Activated T-helper 9 cell treated with anti-CD3 and anti-CD28 coated beads, Interleukin-2, amount 50 U/mL, for 16 hours (primary cell): ENCODE measurements at places on chromosomes 7 and 10.

- no peak for DNase-seq
Measured at GRCh38 chr7:18798088-18798906, 302.7 kb downstream of the HDAC9 start.

DNA sequence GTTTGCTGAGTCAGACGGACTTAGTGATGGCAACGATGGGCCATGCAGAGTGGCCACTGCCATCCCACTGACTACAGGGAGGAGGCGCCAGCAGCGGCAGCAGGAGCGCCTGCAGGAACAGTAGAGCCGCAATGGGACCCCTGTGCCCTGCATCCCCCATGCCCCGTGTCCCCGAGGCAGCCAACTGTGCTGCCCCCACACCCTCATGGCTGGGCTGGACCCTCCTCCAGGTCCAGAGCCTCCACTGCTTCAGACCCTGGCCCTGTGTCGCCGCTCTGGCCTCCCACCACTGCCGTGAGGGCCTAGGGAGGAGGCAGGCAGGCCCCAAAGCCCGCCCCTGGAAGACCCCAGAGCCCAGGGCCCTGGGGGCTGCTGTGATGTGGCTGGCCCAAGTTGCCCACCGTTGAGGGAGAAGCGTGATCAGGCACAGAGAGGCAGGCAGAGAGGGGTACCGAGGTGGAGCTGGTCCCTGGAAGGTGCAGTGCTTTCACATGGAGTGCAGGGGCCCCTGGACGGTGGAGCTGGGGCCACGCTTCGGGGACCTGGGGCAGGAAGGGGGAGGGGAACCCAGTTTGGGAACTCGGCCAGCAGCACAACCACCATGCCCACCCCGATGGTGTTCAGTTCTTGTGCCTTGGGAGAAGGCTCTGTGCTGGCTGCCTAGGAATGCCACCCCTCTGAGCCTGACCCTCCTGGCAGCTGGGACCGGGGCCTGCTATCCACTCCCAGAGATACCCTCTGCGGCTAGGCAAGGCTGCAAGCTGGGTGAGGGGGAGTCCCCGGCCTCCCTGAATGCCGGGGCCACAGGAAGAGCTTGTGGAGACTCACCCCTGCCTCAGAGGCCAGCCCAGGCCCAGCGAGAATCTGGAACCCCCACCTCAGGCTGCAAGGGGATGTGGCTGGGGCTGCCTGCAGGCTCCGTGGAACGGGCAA is 32.6 kb downstream of the DKK1 start:
- no peak for DNase-seq

GRCh38 chr10:131195558-131196159 is 115.9 kb downstream of the TCERG1L start:
- no peak for DNase-seq

GRCh38 chr10:115441907-115442545 is 348.9 kb downstream of the ATRNL1 start:
- DNase-seq, result no peak

GRCh38 chr10:69801094-69801433 is 642 bp upstream of the COL13A1 start:
- no peak for DNase-seq

- DNase-seq, result no peak
Measured at GRCh38 chr10:600876-601659, 88.4 kb downstream of the DIP2C start.

DNA sequence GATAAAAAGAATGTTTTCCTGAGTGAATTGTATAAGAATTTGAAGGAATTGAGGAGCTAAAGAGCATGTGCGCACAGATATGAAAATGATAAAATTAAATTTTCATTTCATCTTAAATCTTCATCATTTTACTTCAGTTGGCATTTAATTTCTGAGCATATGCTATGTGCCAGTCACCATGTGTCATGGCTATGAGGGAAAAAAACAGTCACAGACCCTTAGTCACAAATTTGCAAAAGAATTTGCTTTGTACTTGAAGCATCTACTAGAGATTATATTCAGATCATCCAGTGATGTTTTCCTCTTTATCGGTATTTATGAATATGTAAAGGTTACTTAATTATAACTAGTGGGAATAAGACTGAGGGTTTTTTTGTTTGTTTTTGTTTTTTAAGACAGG is 29.8 kb downstream of the VCL start:
- no peak for DNase-seq

- no peak for DNase-seq
Measured at GRCh38 chr10:102785818-102786217, 42.1 kb downstream of the WBP1L start.

DNA sequence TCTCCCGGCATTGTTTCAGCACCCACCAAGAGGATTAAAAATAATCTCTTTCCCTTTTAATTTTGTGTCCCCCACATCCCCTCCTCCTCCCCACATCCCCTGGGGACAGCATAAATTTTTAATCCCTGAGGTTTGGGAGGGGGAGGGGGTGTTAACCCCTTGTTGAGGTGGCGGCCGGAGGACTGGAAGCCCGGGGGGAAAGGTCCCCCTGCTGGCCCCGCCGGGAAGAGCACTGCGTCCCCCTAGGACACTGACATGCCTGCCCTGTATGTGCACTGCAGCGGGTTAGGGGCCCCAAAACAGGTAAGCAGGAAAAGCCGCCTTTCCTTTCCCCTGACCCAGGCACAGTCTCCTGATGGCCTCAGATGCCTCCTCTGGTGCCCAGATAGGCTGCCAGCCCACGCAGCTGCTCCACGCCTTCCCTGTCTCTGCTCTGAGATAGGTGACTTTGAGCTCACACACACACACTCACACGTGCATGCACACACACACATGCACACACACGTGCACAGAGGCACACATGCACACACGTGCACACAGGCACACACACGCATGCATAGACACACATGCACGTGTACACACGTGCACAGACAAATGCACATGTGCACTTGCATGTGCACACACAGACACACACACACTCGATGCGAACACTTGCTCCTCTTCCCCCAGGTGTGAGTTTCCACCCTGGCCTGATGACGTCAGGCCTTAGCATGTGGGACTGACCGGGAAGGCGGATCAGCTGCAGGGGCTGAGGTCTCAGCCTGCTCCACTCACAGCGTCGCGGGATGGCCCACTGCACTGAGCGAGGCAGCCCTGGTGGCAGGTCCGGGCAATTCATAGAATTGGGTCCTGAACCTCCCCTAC is 12.3 kb downstream of the CNPY1 start:
- DNase-seq, result no peak

- no peak for DNase-seq
Measured at GRCh38 chr10:77592946-77593636, 44.5 kb downstream of the KCNMA1 start.
